ENCODE measurements at places on chromosomes 5 and 9.

- DNase-seq: no peak
Measured at GRCh38 chr5:84228266-84228665, 156.4 kb downstream of the EDIL3 start.

DNA sequence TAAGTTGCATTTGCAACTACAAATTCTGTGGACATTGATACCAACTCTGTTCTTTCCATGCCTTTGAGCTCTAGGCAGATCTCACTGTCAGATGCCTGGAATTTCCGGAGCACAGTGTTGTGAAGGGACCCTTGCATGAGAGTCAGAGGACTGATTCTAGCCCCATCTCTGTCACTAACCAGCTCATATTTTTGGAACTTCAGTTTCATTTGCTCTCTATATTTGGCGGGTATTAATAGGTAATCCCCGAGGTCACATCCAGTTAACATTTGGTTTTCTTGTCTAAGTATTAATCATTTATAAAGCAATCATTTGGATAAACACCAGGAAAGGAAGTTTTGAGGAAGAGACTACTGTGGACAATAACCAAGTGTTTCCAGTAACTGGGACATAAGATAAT lies 115.7 kb downstream of the MAN2A1 start:
- DNase-seq: no peak

GRCh38 chr5:96975656-96976055 lies 39.8 kb downstream of the LNPEP start:
- no peak for DNase-seq

GRCh38 chr5:103890313-103890712 lies 327.7 kb upstream of the NUDT12 start:
- no peak for DNase-seq
